A549 treated with Hydrocortisone at 1 μM for 4 hours (cell line): ENCODE measurements at places on chromosomes 4 and X. TPM values are rescaled to one million over a fixed set of nuclear protein-coding genes. Genes with fewer than 3 reads are reported as not detected.

The SMS gene
- total RNA-seq = 185 to 230 TPM (median 190 TPM) in 5 replicates

The BEND2 gene
- total RNA-seq = not detected in 5 replicates

The LUZP4 gene
- not detected in 5 replicates for total RNA-seq

The WDR1 gene
- total RNA-seq = 202 to 251 TPM (median 212 TPM) in 5 replicates

The RAB9B gene
- total RNA-seq = 0.02 to 0.05 TPM (median 0.05 TPM) in 4 of 5 replicates, not detected in the other

The PAK3 gene
- 0.08 TPM in 2 of 5 replicates, not detected in the others for total RNA-seq

The ETDA gene
- not detected in 5 replicates for total RNA-seq

The UGT2A1 gene
- total RNA-seq = not detected in 5 replicates

The CSAG3 gene
- total RNA-seq = not detected in 5 replicates

The RAI2 gene
- total RNA-seq = 0.13 to 0.33 TPM (median 0.22 TPM) in 5 replicates

The SLC10A4 gene
- total RNA-seq = 5.9 to 7.3 TPM (median 6.1 TPM) in 5 replicates

The CT45A10 gene
- 0.31 to 0.67 TPM (median 0.44 TPM) in 5 replicates for total RNA-seq

The DCAF12L1 gene
- total RNA-seq = not detected in 5 replicates

The EDNRA gene
- total RNA-seq = 0.23 to 0.43 TPM (median 0.36 TPM) in 5 replicates

The NMU gene
- total RNA-seq = 0.41 to 0.87 TPM (median 0.65 TPM) in 4 of 5 replicates, not detected in the other

The PABPC4L gene
- 0.02 to 0.14 TPM (median 0.07 TPM) in 5 replicates for total RNA-seq

The SHROOM3 gene
- 11.0 to 16.6 TPM (median 14.6 TPM) in 5 replicates for total RNA-seq

The SLC25A53 gene
- total RNA-seq = 3.7 to 5.8 TPM (median 4.0 TPM) in 5 replicates

The FAM114A1 gene
- 20.9 to 57.2 TPM (median 30.8 TPM) in 5 replicates for total RNA-seq

The TRIM60 gene
- not detected in 5 replicates for total RNA-seq

The CNKSR2 gene
- 1.7 to 3.3 TPM (median 2.5 TPM) in 5 replicates for total RNA-seq

The MND1 gene
- total RNA-seq = 10.4 to 15.6 TPM (median 13.4 TPM) in 5 replicates

The RHOXF2 gene
- total RNA-seq = not detected in 5 replicates

The RASL11B gene
- total RNA-seq = 0.07 to 0.10 TPM (median 0.09 TPM) in 4 of 5 replicates, not detected in the other

The PABPC5 gene
- 0.03 TPM in 1 of 5 replicates, not detected in the others for total RNA-seq

The ZRSR2 gene
- 9.4 to 11.4 TPM (median 10.1 TPM) in 5 replicates for total RNA-seq

The THOC2 gene
- total RNA-seq = 33.6 to 55.3 TPM (median 38.1 TPM) in 5 replicates

The AKAP17A gene
- 30.4 to 36.7 TPM (median 35.4 TPM) in 5 replicates for total RNA-seq

The GAGE12H gene
- not detected in 5 replicates for total RNA-seq

The FGFBP1 gene
- 2.7 to 3.8 TPM (median 3.3 TPM) in 5 replicates for total RNA-seq

The VEGFD gene
- 0.10 to 0.41 TPM (median 0.26 TPM) in 5 replicates for total RNA-seq

The IL2RG gene
- total RNA-seq = 0.09 to 0.32 TPM (median 0.23 TPM) in 3 of 5 replicates, not detected in the others

The DACH2 gene
- total RNA-seq = not detected in 5 replicates

The AADAT gene
- total RNA-seq = 7.4 to 8.7 TPM (median 8.4 TPM) in 5 replicates

The RNF175 gene
- total RNA-seq = not detected in 5 replicates

The AMBN gene
- not detected in 5 replicates for total RNA-seq

The PRSS12 gene
- total RNA-seq = 0.14 to 0.24 TPM (median 0.15 TPM) in 5 replicates

The MAGEE1 gene
- 3.0 to 5.2 TPM (median 4.0 TPM) in 5 replicates for total RNA-seq

The STBD1 gene
- total RNA-seq = 9.2 to 13.6 TPM (median 12.3 TPM) in 5 replicates

The MAGEC1 gene
- 0.02 to 0.05 TPM (median 0.02 TPM) in 3 of 5 replicates, not detected in the others for total RNA-seq

The P2RY8 gene
- 0.02 to 0.06 TPM (median 0.05 TPM) in 3 of 5 replicates, not detected in the others for total RNA-seq

The PAGE1 gene
- 0.29 TPM in 1 of 5 replicates, not detected in the others for total RNA-seq

The PGAM4 gene
- total RNA-seq = 0.17 to 0.37 TPM (median 0.22 TPM) in 4 of 5 replicates, not detected in the other

The TLR3 gene
- total RNA-seq = 0.25 to 0.40 TPM (median 0.33 TPM) in 5 replicates

The KIT gene
- 0.02 to 0.03 TPM (median 0.03 TPM) in 3 of 5 replicates, not detected in the others for total RNA-seq

The SPANXN3 gene
- not detected in 5 replicates for total RNA-seq

The BANK1 gene
- total RNA-seq = 0.70 to 1.2 TPM (median 1.0 TPM) in 5 replicates

The SPANXB1 gene
- total RNA-seq = 1.5 to 3.4 TPM (median 2.0 TPM) in 5 replicates

The RAB33B gene
- total RNA-seq = 1.7 to 3.2 TPM (median 2.3 TPM) in 5 replicates

The RASSF6 gene
- total RNA-seq = 0.75 to 1.0 TPM (median 0.85 TPM) in 5 replicates

The NHSL2 gene
- 0.22 to 0.33 TPM (median 0.29 TPM) in 5 replicates for total RNA-seq

The PRPS2 gene
- total RNA-seq = 33.2 to 44.0 TPM (median 40.7 TPM) in 5 replicates

The RTL9 gene
- total RNA-seq = 0.07 to 0.13 TPM (median 0.10 TPM) in 4 of 5 replicates, not detected in the other

The OPRPN gene
- not detected in 5 replicates for total RNA-seq
